ENCODE measurements at places on chromosomes 3 and 15. TPM values are rescaled to one million over a fixed set of nuclear protein-coding genes. Genes with fewer than 3 reads are reported as not detected.

CELF6 gene
- total RNA-seq = 1.9 TPM

LTK gene
- 0.19 TPM for total RNA-seq

RAD51 gene
- total RNA-seq = not detected

MASP1 gene
- 6.2 TPM for total RNA-seq

TGM5 gene
- total RNA-seq = not detected

TIGIT gene
- 0.19 TPM for total RNA-seq

SCN11A gene
- 0.63 TPM for total RNA-seq

LRRK1 gene
- 13.5 TPM for total RNA-seq

MOBP gene
- total RNA-seq = not detected

SYNPR gene
- total RNA-seq = not detected

DNA sequence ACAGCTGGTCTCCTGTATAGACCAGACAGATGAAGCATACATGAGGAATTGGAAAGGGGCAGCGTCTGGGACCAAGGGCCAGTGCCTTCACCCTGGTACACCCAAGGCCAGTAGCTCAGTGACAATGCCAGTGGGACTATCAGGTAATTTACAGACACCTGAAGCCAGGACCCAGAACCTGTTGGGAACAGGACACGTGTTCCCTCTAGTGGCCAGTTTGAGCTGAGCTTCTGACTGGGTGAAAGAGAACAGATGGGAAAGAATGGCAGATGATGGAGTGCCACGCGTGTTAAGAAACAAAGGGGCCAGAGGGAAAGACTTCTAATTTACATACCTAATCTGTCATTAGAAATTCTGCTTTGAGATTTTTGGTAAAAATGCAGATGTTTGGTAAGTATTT, 5.1 kb upstream of the SLC25A38 start:
- DNase-seq = no peak

- DNase-seq = no peak
These were observed 36.4 kb downstream of the SLC12A1 start for GRCh38 chr15:48242535-48242934.

- DNase-seq = no peak
These were observed 62.9 kb downstream of the HMG20A start for GRCh38 chr15:77483425-77484140.

DNA sequence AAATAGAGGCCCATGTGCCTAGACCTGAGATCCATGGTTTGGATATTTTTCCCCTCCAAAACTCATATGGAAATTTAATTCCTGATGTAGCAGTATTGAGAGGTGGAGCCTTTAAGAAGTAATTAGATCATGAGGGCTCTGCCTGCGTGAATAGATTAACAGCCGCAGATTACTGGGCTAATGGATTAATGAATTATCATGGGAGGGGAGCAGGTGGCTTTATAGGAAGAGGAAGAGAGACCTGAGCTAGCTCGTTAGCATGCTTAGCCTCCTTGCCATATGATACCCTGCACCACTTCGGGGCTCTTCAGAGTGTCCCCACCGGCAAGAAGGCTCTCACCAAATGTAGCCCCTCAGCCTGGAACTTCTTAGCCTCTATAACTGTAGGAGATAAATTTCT, 15.8 kb downstream of the ARHGEF26 start:
- no peak for DNase-seq

DNA sequence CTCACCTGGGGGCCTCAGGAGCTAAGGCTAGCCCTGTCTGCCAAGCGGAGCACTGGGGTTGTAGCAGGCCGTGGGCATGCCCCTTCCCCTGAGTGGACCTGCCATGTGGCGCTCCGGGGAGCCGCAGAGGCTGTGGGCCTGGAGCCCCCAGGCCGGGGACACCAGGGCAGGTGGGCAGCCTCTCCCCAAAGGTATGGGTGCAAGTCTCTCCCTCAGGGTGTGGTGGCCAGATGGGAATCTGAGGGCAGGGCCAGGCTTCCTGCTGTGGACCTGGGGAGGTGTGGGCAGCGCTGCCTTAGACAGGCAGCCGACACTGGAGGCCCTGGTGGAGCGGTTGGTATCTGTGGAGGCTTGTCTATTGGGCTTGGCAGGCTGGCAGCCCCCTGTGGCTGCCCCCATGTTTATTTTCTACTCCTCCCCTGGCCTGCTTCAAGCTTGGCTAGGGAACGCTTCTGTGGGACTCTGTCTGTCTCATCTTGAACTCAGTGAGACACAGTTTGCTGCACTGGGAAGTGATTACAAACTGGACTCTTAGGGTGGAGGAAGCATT, 5.9 kb downstream of the ACVR2B start:
- DNase-seq = no peak

DNA sequence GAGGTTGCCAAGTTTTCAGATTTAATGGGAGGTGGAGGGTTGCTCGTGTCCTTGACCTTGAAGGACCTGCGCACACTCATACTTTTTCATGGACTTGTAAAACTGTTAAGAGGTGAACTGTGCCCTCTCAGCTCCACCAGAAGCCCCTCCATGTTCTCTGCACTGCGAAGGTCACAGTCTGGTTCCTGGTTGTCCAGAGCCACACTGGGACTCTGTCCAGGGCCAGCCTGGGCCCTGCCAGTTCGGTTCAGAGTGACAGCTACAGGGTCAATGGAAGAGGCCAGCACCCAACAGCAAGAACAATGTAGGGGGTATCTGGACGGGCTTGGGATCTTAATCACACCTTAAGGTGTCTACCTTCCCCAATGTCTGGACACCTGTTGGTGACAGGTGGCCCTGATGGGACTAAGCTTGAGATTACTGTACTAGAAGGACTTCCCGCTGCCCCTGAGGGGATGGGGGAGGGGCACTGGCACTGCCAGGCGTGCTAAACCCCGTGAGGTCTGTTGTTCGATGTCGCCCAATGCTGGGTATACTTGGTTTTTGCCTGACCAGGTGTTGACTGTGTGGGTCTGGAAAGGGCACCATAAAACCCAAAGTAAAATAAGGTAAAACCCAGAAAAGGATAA, 34.7 kb downstream of the GRK7 start:
- DNase-seq = no peak
